ENCODE measurements at places on chromosomes 13 and 19. TPM values are rescaled to one million over a fixed set of nuclear protein-coding genes. Genes with fewer than 3 reads are reported as not detected.

ZNF285 gene
- 24.6 TPM for total RNA-seq

ADM5 gene
- 0.49 TPM for total RNA-seq

LILRB2 gene
- total RNA-seq: 0.25 TPM

ZNF850 gene
- total RNA-seq: 6.4 TPM

FBXL12 gene
- 3.7 TPM for total RNA-seq

ZNF320 gene
- total RNA-seq: 27.3 TPM

ZBTB45 gene
- 5.2 TPM for total RNA-seq

OR4F17 gene
- not detected for total RNA-seq

LIN37 gene
- total RNA-seq: 5.7 TPM

KLK6 gene
- total RNA-seq: 0.25 TPM

ZIM2 gene
- 4.2 TPM for total RNA-seq

CEACAM19 gene
- total RNA-seq: 1.7 TPM

ADGRE1 gene
- under 0.01 TPM for total RNA-seq

ZNF723 gene
- not detected for total RNA-seq

EEF2 gene
- total RNA-seq: 1,871 TPM

SGCG gene
- 0.74 TPM for total RNA-seq

PEX11G gene
- total RNA-seq: 0.25 TPM

GRIK5 gene
- total RNA-seq: 37.1 TPM

FAM124A gene
- total RNA-seq: 9.8 TPM

SIGLEC11 gene
- total RNA-seq: under 0.01 TPM

ZNF98 gene
- total RNA-seq: 0.98 TPM

RAB3A gene
- total RNA-seq: 44.7 TPM

NDUFS7 gene
- total RNA-seq: 21.4 TPM

BIVM gene
- 49.2 TPM for total RNA-seq

C1QTNF9B gene
- not detected for total RNA-seq

PSG5 gene
- total RNA-seq: not detected

SHISA2 gene
- total RNA-seq: 10.1 TPM

PRTN3 gene
- total RNA-seq: 1.5 TPM

COL4A1 gene
- 64.4 TPM for total RNA-seq

NCR1 gene
- not detected for total RNA-seq

SIAH3 gene
- 12.5 TPM for total RNA-seq

NOTCH3 gene
- 14.3 TPM for total RNA-seq

KLK5 gene
- total RNA-seq: not detected

KIR3DL1 gene
- total RNA-seq: not detected

TPTE2 gene
- total RNA-seq: 0.25 TPM

ZNF675 gene
- total RNA-seq: 51.4 TPM

PTOV1 gene
- 84.8 TPM for total RNA-seq

LYPD3 gene
- total RNA-seq: 0.49 TPM

TRPM4 gene
- 4.2 TPM for total RNA-seq

AXL gene
- 7.1 TPM for total RNA-seq

TEX29 gene
- total RNA-seq: not detected

ZNF526 gene
- total RNA-seq: 3.7 TPM

SLC25A41 gene
- total RNA-seq: 0.98 TPM
